ENCODE measurements at places on chromosomes 2 and 18. TPM values are rescaled to one million over a fixed set of nuclear protein-coding genes. Genes with fewer than 3 reads are reported as not detected.

Gene ZDBF2
- total RNA-seq, result 11.0 TPM

Gene CRYGD
- total RNA-seq, result not detected

Gene C1GALT1C1L
- 0.61 TPM for total RNA-seq

Gene GNAL
- total RNA-seq, result 40.8 TPM

Gene FEV
- total RNA-seq, result not detected

Gene ITGA4
- 24.9 TPM for total RNA-seq

Gene ZRANB3
- 12.1 TPM for total RNA-seq
